D721Med (cell line): ENCODE measurements at places on chromosomes 4 and X.

- DNase-seq: no peak
These were observed 836.6 kb upstream of the PCDH10 start for GRCh38 chr4:132312521-132312920.

- DNase-seq: no peak
These were observed 23.1 kb upstream of the CAMK2D start for GRCh38 chr4:113784497-113785250.

DNA sequence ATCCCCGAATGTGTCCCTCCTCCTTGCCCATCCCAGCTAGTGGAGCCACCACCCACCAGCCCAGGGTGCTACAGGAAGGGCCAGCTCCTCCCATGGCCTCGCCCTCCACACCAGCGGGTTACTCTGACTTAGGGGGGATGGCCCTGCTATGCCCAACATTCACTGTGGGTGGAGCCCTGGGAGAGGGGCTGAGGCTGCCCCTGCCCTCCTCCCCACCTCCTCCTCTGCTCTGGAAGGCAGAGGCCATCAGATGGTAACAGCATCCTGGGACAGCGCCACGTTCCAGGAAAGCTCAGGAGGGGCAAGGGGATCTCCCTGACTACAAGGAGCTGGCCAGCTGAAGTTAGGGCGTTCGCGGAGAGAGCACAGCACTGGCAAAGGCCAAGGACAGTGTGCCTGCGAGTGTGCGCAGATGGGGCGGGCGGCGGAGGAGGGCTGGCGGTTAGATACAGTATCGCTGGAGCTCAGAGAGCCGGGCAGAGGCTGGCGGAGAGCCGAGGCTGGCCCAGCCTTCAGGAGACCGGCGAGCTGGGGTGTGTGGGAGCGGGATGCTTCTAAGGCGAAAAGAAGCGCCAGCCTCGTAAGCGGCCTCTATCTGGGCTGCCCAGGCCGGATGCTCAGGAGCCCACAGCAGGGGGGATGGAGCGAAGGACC lies 1.5 kb downstream of the JAKMIP1 start:
- no peak for DNase-seq

DNA sequence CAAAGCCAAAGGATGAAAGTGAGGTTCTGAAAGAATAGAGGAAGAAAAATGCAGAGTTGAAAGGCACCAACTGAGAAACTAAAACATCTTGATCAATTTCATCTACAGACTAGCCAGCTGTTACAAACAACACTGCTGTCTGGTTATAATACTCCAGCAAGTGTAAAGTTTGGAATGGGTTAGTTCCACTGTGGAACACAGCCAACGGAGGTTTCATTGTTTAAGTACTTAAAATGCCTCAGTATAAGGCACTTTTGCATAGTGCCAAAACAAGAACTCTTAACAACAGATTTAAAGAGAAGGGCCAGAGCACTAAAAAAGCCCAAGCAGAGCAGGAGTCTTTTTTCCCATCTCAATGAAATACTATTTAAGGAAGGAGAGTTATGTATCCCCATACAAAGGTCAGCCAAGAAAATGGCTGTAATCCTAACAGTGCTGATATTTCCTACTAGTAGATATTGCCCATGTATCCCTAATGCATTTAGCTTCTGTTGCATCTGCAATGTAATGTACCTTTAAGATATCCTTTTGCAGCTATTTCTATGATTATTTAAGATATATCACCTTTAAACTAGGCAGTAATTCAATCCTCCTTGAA lies 16.5 kb downstream of the ACSL4 start:
- DNase-seq: no peak

DNA sequence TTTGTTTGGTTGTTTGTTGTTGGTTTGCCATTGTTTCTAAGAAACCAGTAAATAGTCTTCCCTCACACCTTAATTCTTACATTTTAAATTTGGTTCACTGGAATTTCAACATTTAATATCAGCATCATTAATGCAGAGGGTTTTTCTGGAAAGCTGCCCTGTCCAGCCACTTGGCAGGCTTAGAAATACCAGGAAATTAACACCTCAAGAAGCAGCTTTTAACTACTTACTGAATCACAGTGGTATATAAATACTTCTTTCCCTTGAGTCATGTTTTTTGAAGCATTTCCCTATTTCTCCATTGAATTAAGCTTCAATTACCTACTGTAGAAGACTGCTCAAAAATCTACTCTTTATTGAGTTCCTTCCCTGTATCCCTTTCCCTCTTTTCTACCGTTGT lies 1221.1 kb upstream of the ADGRL3 start:
- no peak for DNase-seq

GRCh38 chr4:118833192-118833820 lies 2.6 kb downstream of the SEC24D start:
- DNase-seq: no peak

DNA sequence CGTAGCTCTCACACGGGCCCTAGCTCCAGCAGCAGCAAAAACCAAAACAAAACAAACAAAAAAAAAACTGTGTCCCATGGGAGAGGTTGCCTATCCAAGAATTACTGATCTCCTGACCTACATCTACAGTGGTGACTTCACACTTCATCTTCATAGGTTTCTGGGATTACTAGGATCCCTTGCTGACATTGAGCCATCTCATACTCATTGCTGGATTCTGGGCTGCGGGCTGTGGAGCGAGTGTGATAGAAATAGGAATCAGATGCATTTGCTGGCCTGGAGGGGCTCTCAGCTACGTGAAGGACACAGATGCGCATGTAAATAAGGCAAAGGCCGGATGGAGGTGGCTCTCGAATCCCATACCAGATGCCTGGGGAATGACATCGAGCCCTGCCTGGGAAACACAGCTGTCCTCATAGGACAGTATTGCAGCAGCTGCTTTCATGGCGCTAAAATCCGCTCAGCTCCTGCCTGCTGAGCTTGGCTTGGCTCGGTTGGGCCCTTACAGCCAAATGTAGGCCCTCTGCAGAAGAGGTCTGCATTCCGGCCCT lies 41.7 kb downstream of the CNGA2 start:
- no peak for DNase-seq

DNA sequence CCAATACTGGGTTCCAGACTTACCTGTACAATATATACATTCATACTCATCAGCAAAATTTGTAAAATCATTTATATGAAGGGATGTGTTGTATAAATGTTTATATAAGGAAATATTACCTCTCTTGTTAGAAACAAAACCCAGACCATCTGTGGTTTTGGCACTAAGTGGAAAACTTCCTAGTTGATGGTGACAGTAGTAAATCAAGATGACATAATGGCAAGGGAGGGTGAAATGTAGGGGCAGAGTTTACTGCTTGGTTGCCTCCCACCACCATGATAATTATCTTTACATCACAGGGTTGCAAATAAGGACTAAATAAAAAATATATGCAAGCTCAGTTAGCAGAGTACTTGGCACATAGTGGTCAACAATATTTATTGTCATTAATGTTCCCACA lies 365.3 kb upstream of the TEX13C start:
- no peak for DNase-seq

DNA sequence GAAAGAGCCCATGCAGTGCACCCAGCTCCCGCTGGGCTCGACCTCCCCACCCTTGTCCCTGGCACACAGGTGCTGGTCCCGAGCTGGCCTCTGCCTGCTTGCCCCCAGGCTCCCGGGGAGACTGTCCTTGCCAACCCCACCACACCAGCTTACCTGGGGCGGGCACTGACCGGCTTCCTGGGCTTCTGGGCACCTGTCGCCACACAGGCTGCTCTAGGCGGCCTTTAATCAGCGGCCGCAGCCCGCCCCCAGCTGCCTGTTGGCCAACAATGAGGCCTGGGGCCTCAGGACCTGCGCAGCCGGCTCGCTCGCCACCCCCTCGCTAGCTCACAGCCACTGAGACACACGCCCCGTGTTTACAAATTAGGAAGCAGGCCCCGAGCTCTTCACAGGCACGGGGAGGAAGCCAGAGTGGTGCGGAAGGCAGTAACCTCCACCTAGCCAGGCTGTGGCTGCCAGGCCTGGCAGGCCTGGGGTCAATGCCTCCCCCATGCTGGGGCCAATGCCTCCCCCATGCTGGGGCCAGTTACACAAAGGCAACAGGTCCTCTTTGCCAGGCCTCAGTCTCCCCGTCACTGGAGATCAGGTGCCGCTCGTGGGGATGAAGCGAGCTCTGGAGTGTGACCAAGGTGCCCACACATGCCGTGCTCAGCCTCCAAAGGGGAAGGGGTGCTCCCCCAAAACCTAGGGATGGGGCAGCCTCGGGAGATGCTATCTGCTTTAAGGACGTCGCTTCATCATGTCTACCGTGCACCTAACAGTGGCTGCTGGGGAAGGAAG lies at the start of gene TREX2:
TREX2 (minus strand) TSS at position 201 of the 780 bp plus-strand sequence. CDS start 626 bp downstream, outside the sequence.
- DNase-seq: no peak

- no peak for DNase-seq
These were observed 45.4 kb downstream of the CXorf58 start for GRCh38 chrX:23952984-23953907.

GRCh38 chr4:76947369-76947768 lies 2.2 kb upstream of the SEPTIN11 start:
- no peak for DNase-seq

- no peak for DNase-seq
These were observed 93.0 kb downstream of the SPIN4 start for GRCh38 chrX:63258144-63258543.

DNA sequence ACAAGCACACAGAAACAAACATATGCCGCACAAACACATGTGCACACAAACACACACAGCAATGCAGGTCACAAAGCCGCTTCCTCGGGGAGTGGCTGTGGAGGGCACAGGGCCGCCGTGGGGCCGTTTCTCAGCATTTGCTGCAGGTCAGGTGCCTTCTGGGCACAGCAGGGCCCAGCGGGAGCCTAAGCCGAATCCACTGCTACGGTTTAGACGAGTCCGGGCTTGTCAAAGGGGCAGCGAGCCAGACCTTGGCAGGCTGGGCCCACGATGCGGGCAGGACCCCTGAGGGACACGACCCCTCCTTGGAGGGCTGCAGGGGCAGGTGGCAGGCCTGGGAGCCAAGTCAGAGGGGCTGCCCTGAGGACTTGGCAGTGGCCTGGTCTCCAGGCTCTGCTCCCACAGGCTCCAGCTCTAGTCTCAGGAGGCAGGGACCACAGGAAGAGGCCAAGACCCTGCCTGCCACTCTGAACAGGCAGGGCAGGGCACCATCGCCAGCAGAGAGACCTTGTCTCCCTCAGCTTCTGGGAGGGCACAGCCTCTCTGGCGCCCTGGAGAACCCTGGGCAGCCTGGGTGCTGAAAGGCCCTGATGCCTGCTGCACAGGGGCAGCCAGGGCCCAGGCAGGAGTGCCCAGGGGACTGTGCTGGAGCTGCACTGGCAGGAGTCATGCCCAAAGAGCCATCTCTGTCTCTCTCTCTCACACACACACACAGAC lies 5.5 kb upstream of the ATP2B3 start:
- no peak for DNase-seq

GRCh38 chr4:186264660-186265059 lies 1.3 kb upstream of the F11 start:
- no peak for DNase-seq

DNA sequence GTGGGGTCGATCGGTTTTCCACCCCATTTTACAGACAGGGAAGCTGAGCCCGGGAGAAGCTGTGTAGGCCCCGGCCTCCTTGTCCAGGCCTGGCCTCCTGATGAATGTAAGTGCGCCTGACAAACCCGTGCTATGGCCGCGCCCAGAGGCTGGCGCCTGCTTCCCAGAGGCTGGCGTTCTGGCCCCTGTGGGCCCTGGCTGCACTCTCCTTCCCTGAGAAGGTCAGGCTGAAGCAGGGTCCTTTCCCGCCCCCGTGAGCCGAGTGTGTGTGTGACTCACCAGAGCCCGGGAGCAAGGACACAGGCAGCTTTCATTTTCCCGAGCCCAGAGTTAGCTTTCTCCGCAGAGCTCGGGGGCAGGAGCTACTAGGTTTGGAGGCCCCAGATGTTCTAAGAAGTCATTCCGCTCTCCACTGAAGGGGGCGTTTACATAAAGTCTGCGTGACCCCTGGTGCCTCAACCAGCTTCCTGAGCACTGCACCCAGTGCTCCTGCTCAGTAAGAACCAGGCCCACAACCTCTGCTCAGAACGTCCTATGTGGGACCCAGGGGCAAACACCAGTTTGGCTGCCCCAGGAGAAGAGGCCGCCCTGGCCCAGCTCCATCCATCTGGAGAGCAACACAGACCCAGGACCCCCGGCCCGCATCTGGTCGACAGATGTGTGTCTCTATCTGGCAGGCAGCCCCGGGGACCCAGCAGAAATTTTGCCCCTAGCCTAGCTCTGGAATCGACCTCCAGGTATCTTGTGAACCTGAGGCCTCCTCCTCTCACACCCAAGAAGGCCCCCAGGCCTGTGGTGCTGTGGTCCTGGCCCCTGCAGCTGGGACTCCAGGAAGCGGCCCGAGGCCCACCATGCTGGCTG lies 13.6 kb downstream of the UVSSA start:
- DNase-seq: no peak

GRCh38 chrX:34631479-34632220 lies 25.4 kb downstream of the TMEM47 start:
- DNase-seq: no peak

GRCh38 chr4:7854697-7855370 lies 84.8 kb downstream of the AFAP1 start:
- DNase-seq: no peak

- DNase-seq: no peak
These were observed 56.2 kb upstream of the RAPGEF2 start for GRCh38 chr4:159046683-159047082.

- no peak for DNase-seq
These were observed 172.1 kb upstream of the MAP3K15 start for GRCh38 chrX:19687395-19687794.

- DNase-seq: no peak
These were observed 26.5 kb downstream of the EGF start for GRCh38 chr4:109939190-109939589.

GRCh38 chr4:57089549-57089948 lies 20.6 kb downstream of the IGFBP7 start:
- no peak for DNase-seq

DNA sequence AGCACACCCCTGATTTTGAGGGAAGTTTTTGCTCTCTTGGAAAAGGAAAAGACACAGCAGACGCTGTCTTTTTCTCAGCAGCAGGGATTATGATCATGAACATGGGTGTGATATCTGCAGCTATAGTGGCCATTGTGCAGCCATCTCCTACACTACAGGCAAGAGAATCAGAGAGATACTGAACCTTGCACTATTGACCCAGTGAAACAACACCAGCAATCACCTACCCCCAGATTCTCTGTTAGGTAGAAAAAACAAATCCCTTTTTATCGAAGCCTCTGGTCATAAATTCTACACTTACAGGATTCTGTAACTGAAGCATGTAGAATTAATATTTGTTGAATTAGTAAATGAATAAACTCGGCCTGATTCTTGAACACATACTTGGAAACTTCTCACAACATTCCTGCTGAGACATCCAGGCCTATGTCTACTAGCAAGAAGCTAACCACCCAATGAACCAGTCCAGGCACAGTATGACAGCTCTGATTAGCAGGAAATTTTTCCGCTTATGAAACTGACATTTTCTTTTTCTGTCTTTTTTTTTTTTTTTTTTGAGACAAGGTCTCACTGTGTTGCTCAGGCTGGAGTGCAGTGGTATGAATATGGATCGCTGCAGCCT lies 5.0 kb upstream of the AFAP1 start:
- DNase-seq: no peak

GRCh38 chr4:4663028-4663427 lies 121.2 kb upstream of the STX18 start:
- DNase-seq: no peak

DNA sequence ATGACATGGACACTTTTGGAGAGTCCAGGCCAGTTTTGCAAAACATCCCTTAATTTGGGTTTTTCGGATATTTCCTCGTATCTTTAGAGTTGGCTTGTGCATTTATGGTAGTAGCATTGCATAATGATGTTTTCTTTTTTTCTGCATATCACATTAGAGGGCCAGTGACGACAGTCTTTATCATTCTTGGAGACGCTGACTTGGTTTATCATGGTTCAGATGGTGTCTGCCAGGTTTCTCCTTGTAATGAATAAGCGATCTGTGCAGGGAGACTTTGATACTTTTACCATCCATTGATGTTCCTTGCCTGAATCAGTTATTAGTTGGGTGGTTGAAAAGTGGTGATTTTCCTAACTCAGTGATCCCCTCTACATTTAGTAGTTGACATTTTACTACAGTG lies 46.6 kb downstream of the KIAA0232 start:
- no peak for DNase-seq
